ENCODE measurements at places on chromosomes 2 and 18. TPM values are rescaled to one million over a fixed set of nuclear protein-coding genes. Genes with fewer than 3 reads are reported as not detected.

DNA sequence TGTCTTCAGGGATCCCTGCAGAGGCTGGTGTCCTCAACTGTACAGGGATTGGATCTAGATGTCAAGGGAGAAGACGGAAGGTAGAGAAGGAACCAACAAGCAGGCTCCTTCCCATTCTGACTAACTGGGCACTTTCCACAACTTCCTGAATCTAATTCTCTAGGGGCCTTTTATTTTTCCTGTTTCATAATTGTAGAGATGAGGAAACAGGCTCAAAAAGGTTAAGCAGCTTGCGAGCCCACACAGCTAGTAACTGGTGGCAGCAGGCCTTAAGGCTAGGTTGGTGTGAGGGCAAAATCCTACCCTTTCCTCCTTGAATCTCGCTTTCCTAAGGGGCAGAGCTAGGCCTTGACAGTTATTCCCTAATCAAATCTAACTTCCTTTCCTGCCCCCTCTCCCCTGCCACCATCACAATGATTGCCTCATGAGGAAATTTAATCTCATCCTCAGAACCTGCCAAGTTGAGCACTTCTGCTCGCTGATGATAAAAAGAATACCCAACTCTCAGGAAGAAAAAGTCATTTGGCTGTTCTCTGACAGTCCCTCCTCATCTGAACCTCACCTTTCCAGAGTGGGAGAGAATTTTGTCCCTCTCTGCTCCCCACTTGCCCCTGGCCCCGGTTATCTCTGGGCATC is 35.7 kb upstream of the POLE4 start:
- no peak for DNase-seq

DNA sequence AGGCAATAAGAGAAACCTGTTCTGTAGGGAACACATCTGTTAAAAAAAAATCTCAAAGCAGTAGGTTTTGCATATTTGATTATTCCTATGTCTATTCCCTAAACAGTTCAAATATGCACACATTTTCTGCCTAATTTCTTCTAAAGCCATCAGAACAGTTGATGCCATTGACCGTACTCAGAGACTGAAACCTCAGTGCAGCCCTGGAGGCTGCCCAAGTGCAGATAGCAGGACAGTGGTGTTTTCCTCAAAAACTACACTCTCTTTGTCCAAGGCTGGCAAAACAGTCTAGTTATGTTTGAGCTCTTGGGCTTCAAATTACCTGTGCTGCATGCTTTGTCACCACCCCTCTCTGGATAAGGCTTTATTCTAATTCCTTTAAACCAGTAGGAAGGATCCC is 23.3 kb upstream of the NFE2L2 start:
- DNase-seq = no peak

GRCh38 chr2:27095745-27096651 is 9.4 kb downstream of the KHK start:
- DNase-seq = no peak

GRCh38 chr2:100350661-100351185 is 28.4 kb upstream of the LONRF2 start:
- DNase-seq = no peak

- no peak for DNase-seq
These were observed 137.0 kb downstream of the UBE2E3 start for GRCh38 chr2:181117206-181117925.

- no peak for DNase-seq
These were observed 14.6 kb upstream of the LAPTM4A start for GRCh38 chr2:20065885-20066602.

DNA sequence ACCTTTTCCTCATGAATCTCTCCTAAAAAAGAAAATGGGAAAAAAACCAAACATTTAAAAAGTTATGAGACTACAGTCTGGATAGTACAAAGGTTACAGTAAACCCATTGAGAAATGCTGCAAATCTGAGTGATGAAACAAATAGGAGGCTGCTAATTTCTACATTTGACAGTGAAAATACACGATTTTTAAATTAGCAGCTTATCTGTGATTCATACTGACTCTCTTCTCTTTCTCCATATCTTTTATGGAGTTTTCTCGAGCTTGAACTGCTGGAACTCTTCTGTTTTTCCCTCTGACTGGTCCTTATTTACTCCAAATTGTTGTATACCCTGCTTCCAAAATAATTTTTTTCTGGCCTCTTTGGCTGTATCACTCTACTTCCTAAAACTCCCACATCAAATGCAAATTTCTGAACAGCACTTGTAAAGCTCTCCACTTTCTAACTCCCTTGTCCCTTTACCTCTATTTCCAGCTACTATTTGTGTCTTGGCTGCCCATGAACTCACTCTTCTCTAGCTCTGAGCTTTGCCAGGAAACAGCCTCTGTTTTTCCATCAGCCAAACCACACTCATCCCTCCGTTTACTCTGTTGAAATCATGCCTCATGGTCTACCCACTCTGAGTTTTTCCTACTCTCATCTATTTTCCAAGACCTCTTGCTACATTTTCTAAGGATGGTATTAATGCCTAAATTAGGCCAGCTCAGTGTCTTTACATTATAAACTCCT is 73.7 kb downstream of the RBMS1 start:
- no peak for DNase-seq

DNA sequence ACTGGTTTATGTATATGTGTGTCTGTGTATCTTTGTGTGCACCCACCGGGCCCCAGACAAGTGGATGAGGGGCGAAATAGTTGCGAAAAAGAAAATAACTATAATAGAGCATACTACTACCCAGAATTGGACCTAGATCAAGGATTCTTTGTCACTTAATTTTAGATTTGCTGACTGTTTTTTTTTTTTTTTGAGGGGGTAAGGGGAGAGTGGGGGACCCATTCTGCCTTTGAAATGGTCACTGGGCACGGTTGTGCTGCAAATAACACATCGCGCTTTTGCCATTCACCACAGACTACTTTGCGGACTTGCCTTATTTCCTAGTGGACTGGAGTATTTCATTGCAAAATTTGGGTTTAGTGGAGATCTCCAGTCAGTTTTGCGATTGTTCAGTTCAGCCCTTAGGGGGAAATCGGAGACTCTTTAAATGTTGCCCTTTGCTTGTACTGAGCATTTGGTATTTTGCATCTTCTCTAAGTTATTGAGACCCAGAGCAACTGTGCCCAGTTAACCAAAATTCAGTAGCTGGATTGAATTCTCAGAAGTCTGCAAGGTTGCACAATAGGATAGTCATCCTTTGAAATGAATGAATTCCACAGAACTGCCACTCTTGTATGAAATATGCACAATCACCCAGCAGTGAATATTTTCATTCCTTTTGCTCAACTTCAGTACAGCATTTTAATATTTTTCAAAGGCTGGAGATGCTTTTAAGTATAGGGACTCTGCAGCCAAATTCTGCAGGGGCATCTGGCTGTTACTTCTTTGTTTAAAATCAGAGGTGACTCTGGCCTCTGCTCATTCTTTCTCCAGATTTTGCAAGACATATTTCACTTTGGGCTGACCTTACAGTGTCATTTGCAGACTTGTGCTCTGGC is 2.9 kb downstream of the TRIB2 start:
- no peak for DNase-seq

DNA sequence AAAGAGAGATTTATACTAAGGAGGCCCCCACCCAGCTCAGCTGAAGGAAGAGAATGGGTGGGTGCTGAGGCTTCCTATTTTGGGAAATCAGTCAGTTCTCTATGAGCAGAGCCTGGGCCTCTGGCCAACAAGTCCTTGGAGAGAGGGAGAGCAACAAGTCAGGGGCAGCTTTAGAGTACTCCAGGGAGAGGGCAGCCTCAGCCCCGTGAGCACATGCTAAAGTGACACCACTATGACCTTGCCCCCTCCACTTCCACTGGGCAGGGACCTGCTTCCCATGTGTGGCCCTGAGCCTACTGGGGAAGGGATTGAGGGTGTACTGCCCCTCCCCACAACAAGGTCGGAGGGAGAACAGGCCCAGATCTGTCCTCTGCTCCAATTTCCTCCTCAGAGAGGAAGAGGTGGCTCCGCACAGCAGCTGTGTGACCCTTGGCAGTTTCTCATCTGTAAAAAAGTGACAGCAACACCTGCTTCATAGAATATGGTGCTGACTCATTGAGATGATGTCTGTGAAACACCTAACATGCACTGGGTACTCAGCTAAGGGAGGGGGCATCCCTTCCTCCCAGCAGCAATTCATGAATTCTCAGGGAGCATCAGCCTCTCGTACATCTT is 72.9 kb downstream of the CLHC1 start:
- no peak for DNase-seq

Gene SLC8A1
- 15.1 TPM for total RNA-seq

Gene RUFY4
- not detected for total RNA-seq

Gene SLC5A7
- total RNA-seq = not detected

All from esophagus squamous epithelium (tissue), 5 donors.